Caudate nucleus (tissue), 63 donors: ENCODE measurements at places on chromosomes 5 and 9.

GRCh38 chr5:172844577-172844838 is 10.5 kb downstream of the ERGIC1 start:
- no peak for DNase-seq

DNA sequence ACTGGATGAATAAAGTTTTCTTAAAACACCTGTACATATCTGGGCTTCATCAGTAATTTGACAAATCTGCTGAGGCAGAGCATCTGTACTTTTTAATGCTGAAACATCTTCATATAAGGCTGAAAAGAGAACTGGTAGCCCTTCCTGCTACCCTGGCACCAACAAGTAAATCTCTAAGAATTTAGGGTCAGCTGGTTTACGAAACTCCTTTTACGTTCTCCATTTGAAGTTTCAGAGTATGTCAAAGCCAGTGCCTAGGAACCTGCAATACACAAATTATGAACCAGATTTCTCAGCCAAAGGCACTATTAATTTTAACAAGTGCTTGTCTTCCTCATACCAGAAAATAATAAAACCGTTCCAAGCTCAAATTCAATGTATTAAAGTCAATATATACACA is 3.8 kb downstream of the ZFAND5 start:
- DNase-seq: no peak

DNA sequence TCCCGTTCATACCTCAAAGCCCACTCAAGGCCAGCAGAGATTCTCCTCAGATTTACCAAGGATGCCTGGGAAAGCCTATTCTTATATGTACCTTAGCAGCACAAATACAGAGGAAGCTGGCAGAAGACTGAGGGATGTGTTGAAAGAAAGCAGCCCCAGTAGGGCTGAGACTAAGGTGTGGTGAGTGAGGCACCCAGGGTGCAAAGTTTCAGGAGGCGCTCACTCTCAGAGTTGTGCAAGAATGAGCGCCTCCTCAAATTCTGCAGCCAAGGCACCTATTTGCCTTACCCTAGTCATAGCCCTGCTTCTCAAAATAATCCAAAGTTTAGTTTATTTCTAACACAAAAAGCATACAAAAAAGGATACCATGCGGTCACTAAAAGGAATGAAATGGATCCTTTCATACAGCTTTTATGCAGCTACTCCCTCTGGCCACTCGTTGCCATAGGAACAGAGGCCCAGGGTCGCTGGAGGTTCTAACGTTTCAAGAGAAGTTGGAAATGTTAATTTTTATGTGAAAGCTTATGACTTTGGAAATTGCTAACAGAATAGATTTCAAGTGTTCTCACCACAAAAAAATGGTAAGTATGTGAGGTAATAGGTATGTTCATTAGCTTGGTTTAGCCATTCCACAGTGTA is 79.7 kb upstream of the SMIM23 start:
- no peak for DNase-seq

- no peak for DNase-seq
Observed at GRCh38 chr9:15512889-15513288, 2.1 kb upstream of the PSIP1 start.

DNA sequence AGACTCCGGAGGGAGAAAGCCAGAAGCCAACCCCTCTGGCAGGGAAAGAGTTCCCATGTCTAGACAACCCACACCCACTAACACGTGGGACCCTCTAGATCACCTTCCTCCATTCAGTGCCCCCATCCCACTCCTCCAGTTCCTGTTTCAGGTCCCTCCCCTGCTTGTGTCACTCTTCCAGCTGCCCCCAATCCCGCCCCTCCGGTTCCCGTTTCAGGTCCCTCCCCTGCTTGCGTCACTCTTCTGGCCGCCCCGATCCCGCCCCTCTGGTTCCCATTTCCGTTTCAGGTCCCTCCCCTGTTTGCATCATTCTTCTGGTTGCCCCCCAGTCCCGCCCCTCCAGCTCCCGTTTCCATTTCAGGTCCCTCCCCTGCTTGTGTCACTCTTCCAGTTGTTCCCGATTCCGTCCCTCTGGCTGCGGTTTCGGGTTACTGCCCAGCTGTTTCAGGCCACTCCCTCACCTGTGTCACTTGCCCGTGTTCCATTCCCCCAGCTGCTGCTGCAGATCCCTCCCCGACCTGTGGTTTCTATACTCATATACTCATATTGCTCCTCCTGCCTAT is 64.8 kb upstream of the RANBP6 start:
- peak; percentile 30 for DNase-seq

GRCh38 chr5:17147617-17148016 is 69.8 kb upstream of the BASP1 start:
- DNase-seq: no peak

- DNase-seq: no peak
Observed at GRCh38 chr5:132471944-132472343, 18.6 kb downstream of the IRF1 start.

DNA sequence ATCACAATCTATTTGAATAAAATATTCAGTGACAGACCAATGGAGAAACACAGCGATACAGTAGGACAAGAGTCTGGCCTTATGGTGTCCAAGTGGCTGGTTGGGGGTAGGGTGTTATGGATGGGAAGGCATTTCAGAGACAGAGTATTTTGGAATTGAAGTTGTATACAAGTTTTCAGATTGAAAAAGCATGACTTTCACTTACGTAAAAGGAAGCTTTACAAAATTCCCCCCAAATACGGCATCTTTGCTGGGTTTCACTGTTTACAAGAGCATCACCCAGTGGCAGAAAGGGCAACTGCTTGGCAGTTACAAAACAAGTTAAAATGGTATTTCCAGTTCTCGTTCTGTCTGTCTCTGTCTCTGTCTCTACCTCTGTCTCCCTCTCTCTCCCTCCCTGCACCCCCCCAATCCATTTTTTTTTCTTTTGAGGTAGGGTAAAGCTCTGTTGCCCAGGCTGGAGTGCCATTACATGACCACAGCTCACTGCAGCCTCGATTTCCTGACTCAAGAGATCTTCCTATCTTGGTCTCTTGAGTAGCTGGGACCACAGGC is 86.2 kb downstream of the PTPN3 start:
- DNase-seq: no peak

GRCh38 chr5:75089662-75090061 is 37.3 kb upstream of the GCNT4 start:
- no peak for DNase-seq

- DNase-seq: no peak
Observed at GRCh38 chr5:132466433-132467286, 23.9 kb downstream of the IRF1 start.

DNA sequence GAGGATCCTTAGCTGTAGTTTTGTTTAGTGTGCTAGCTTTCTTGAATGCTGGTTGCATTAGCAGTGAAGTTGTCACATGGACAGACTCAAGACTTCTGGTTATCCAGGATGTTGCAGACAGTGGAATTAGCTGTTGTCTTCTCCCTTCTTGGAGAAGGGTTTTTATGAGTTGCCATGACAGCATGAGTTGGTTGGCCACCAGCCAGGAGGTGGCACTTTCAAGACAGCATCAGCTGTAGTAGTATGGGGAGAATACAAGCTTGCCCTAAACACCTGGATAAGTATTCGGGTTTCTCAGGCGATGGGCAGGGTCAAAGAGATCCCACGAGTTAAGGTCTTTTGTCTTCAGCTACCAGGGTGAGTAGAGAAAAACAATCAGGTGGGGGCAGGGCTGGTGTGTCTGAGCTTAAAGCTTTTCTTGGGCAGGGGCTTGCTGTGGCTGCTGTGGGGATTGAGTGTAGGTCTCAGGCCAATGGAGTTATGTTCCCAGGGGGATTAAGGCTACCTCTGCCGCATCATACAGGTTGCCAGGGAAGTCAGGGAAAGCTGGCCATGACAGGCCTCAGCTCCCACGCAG is 7.7 kb upstream of the C5orf47 start:
- no peak for DNase-seq

- DNase-seq: no peak
Observed at GRCh38 chr5:119063579-119064379, 7.1 kb upstream of the DMXL1 start.

GRCh38 chr9:137461663-137462395 is 2.7 kb upstream of the NSMF start:
- no peak for DNase-seq

DNA sequence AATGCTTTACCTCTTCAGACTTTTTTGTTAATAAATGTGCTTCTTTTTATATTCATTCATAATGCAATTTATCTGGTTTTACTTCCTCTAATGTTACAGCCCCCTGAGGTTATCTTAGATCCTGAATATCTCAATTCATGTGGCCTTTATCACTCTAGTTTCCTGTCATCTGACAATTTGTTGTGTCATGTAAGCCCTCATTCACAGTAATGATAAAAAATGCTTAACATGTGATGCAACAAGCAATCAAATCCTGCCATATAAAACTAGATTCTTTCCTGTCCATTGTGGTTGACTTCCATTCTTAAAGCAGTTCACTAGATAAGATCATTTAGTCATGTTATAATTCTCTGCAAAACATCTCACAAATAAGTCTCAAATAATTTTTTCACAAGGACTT is 991.2 kb upstream of the ACO1 start:
- no peak for DNase-seq

DNA sequence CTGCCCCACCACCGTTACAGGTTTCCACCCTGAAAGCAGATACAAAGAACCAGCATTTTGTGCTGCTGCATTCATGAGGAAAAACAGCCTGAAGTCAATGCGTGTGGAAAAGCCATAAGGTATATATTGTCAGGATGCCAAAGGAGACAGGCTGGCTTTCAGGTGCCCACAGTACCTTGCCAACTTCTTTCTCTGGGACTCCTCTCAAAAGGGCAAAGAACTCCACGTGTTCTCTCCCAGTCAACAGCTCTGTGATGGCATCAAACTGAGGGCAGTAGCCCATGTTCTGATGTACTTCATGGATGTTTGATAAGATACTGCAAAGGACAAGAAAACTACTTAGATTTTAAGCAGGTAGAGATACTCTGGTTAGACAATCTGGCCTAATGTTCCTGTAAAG is 24.3 kb downstream of the NIPSNAP3B start:
- DNase-seq: no peak

- DNase-seq: no peak
Observed at GRCh38 chr5:124544366-124545055, 201.9 kb downstream of the ZNF608 start.

DNA sequence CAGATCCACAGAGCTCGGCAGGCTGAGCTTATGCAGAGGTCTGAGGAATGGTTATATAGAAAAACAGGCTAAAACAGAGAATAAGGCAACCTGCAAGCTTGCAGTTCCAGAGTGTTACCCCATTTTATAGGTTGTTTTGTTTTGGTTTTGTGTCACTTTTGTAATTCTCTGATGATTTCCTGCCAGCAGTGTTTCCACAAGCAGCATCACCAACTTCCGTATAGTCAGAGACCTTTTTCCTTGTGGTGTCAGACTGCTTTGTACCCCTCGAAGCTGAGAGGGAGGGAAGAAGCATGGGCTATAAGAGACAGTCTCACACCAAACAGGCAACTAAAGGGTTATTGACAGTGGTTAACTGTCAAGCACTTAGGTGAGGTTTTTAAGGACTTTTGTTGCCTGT is 61.8 kb downstream of the TLE4 start:
- no peak for DNase-seq

DNA sequence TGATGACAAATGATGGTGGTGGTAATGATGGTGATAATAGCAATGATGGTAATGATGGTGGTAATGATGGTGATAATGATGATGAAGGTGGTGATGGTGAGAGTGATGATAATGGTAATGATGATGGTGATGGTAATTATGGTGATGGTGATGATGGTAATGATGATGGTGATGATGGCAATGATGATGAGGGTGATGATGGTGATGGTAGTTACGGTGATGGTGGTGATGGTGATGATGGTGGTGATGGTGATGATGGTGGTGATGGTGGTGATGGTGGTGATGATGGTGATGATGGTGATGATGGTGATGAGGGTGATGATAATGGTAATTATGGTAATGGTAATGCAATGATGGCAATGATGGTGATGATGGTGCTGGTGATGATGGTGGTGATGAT is 91.1 kb downstream of the DAP start:
- DNase-seq: no peak

- no peak for DNase-seq
Observed at GRCh38 chr9:89502038-89502601, 4.2 kb upstream of the SEMA4D start.

DNA sequence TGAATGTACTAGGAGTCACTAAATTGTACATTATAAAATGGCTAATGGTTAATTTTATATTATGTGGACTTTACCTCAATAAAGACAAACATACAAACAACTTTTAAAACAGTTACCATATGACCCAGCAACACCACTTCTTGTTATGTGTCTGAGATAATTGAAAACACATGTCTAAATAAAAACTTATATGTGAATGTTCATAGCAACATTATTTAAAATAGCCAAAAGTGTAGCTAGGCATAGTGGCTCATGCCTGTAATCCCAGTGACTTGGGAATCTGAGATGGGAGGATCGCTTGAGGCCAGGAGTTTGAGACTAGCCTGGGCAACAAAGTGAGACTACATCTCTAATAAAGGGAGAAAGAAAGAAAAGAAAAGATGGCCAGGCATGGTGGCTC is 22.9 kb downstream of the SLC35A4 start:
- DNase-seq: no peak

GRCh38 chr5:56993241-56993640 is 41.3 kb upstream of the MIER3 start:
- DNase-seq: no peak

DNA sequence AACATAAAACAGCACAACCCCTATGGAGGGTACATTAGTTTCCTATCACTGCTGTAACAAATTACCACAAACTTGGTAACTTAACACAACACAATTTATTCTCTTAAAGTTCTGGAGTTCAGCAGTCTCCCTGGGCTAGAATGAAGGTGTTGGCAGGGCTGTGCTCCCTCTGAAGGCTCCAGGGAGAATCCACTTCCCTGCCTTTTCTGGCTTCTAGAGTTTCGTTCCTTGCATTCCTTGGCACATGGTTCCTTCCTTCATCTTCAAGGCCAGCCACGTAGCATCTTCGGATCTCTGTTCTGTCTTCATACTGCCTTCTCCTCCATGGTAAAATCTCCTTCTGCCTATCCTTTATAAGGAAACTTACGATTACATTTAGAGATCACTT is 25.0 kb upstream of the GSN start:
- no peak for DNase-seq
